Right cardiac atrium (tissue), 5 donors: ENCODE measurements at places on chromosomes 13 and 19. TPM values are rescaled to one million over a fixed set of nuclear protein-coding genes. Genes with fewer than 3 reads are reported as not detected.

DNA sequence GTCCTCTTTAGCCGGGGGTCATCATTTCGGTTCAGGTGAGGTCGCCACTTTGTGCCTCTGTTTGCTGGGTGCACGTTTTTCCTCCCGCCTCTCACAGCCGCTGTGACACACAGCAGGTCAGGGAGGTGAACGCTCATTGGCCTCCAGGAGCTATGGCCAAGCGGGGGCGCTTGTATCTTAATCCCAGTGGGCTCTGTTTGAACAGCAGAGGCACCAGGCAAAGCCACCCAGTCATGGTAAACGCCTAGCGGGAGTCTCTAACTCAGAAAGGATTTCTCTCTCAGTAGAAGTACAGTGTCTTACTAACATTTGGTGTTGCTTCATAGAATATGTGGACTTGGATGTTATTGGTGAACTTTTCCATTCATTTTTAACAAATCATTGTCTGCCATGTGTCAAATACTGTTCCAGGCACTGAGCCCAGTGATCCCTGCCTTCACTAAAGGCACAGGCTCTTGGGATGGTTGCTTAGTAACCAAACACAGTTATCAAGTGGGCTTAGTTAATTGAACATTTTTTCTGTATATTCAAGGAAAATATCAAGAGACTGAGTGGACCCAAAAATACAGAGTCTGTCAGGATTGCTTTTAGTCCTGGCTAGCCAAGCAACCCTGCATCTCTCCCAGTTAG, 186.7 kb downstream of the STK24 start:
- peak; percentile 54 for DNase-seq

GRCh38 chr19:55695511-55696290, 20.7 kb downstream of the EPN1 start:
- DNase-seq = no peak

DNA sequence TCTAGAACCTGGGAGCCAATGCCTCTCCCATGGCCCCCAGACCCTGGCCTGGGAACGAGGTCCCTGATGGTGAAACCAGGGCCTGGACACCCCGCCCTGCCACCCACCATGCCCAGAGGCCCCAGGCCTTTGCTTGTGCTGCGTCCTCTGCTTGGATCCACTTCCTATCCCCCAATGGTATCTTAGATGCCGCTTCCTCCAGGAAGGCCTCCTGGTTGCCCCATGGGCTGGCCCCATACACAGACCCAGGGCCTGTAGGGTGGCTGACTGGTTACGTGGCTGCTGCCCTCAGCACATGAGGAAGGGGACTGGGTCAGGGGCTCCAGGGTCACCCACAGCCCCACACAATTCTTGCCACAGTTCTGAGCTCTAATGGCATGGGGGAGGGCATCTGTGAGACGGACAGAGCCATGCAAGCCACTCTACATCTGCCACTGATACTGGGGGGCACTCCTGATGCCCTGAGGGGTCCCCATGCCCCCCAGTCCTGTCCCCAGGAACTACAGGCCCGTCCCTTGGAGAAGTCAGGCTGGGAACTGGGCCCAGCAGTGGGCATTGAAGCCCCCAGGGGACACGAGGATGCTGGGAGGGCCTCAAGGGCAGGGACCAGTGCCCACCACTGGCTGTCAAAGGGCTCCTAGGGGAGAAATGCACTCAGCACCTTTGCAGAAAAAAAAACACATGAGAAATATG, 5.0 kb downstream of the RPL36 start:
- DNase-seq = no peak

ZNF507 gene
- total RNA-seq = 16.9 TPM

ATP4A gene
- total RNA-seq = not detected

GRCh38 chr19:28196961-28197360, 1016.0 kb downstream of the UQCRFS1 start:
- DNase-seq = no peak
